ENCODE measurements at places on chromosomes 1 and 21. TPM values are rescaled to one million over a fixed set of nuclear protein-coding genes. Genes with fewer than 3 reads are reported as not detected.

The KLF17 gene
- total RNA-seq: not detected

DNA sequence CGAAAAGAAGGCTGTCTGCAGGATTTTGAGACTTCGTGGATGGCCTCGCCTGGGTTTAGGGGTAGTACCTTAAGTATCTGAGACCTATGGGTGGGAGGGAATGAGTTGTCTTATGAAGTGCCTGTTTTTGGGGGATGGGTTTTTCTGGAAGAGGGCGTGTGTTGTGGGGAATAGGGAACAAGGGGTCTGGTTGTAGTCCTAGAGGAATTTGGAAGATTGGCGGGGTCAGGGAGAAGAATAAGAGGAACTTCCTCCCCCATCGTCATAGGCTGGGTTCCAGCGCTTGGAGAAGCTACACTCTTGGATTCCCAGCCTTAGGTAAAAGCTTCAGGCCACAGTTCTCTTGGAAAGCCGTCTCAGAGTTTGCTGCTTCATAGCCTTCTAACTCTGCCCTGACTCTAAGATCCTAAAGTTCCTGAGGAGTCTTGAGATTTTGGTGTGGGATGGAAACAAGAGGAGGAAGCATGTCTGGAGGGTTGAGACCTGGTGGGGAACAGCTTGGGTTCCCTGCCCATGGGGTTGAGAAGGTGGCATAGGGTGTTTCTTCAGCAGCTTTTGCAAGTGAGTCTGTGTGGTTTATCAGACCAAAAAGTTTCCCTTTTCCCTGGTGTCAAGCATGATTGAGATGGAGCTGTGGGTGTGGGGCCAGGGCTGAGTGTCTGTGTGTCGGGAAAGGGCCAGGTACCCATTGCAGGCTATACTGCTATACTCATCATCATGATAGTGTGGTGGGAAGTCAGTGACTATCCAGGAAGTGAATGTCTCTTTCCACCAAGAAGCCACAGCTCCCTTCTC is 1.8 kb downstream of the VANGL2 start:
- DNase-seq: no peak

DNA sequence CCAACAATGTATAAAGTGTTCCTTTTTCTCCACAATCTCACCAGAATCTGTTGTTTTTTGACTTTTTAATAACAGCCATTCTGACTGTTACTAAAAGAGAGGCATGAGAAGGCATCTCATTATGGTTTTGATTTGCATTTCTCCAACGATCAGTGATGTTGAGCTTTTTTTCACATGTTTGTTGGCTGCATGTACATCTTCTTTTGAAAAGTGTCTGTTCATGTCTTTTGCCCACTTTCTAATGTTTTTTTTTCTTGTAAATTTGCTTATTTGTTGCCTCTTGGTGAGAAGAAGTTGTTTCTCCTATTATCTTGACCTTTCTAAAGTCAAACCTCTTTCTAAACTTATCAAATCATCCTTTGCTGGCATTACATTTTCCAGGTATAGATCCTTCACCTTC is 80.8 kb downstream of the ACBD6 start:
- no peak for DNase-seq

DNA sequence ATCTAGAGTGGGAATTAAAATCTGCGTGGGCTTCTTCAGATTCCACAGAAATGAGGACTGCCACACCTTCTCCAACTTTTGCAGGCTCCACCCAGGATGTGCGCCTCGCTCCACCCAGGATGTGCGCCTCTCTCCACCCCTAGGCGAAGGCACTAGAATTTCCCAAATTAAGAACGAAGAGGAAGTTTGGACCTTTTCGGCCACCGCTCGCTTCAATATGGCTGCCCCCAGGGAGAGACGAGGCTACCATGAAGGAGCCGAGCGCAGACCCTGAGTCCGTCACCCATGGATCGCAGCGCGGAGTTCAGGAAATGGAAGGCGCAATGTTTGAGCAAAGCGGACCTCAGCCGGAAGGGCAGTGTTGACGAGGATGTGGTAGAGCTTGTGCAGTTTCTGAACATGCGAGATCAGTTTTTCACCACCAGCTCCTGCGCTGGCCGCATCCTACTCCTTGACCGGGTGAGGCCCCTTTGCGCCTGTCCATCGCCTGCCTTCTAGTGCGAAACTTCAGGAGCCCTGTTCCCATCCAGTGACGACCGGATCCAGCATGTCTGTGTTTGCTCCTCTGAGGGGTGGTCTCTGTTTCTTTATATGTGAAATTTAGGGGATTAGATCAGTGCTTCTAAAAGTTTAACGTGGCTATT is at the start of the genes CRYZ and TYW3:
Gene CRYZ, minus strand, starts transcription at position 91 of the 644 bp plus-strand sequence. CDS start 8,229 bp downstream, outside the sequence.
Gene TYW3, plus strand, starts transcription at position 193 of the 644 bp plus-strand sequence. Its CDS starts 93 bp downstream, at position 286.
- DNase-seq: peak; percentile 93

DNA sequence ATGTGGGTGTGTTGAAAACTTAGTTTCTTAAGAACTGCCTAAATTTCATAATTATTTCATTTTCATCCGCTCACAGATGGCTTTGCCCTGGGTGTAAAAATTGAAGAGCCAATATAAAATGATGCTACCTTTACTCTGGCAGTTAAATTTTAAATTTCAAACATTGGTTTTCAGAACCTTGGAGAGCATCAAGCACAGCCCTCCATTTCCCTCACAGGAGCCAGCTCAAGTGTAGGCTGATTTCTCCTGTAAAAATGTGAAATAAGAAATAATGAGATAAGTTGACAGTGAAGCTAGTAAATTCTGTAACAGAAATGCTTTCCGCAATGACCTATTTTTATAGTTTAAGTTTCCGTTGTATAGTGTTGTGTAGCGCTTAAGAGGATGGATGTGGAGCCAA is 53.9 kb upstream of the AKT3 start:
- DNase-seq: no peak
